ENCODE measurements at places on chromosomes 2 and 18.

DNA sequence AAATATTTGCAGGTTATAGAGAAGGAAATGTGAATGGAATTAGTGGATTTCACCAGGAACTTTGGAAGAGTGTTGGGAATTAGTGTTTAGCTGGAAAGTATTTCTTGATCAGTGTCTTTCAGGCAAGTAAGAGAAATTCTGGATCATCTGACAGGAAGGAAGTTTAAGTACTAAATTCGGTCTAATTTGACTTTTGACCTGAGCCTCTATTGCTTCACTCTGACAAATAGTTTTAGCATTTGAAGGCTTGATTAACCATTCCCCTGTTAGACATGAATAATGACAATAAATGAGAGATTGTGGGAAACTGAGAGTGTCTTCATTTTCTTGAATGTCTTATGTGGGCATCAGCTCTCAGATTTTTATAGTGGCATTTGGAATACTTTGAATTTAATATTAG is 16.0 kb downstream of the CCNT2 start:
- DNase-seq, result no peak

GRCh38 chr2:120465989-120466703 is 120.2 kb downstream of the INHBB start:
- DNase-seq, result no peak

GRCh38 chr2:60947056-60947455 is 65.7 kb downstream of the REL start:
- DNase-seq, result no peak

- DNase-seq, result no peak
Measured at GRCh38 chr2:128630974-128631697, 312.5 kb upstream of the HS6ST1 start.

- DNase-seq, result no peak
Measured at GRCh38 chr2:137693534-137693933, 270.7 kb upstream of the HNMT start.

- no peak for DNase-seq
Measured at GRCh38 chr2:146365041-146365440, 1479.8 kb upstream of the ACVR2A start.

GRCh38 chr2:221501210-221501882 is 70.8 kb downstream of the EPHA4 start:
- DNase-seq, result no peak

GRCh38 chr2:219252570-219252899 is 508 bp upstream of the TUBA4B start:
- DNase-seq, result no peak

DNA sequence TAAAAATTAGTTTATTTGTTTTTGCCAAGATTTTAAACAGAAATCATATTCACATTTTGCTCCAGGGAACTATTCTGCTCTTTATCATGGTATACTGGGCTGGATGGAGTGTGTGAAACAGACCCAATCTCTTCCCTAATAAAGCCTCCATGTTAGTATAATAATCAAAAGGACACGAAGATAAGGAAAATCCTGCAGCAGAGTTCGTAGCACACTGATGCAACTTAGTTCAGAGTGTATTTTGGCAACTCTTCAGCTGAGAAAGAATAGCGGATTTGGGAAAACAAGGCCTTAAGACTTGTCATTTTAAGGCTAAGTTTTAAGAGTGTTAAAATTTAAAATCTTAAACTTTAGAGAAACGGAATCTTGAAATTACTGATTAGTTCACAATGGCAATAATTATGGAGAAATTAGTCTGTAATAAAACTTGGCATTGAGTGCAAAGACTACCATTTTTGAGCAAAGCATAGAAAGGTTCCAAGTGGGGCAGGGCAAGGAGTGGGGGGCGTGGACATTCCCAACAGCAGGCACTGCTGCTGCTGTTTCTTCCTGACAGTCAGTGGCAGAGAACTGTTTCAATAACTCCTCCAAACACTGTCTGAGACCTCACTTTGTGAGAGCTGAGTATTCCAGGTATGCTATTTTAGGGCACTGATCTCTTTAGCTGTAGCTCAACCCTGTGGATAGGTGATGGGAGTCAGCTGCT is 225.0 kb downstream of the HRH4 start:
- no peak for DNase-seq

DNA sequence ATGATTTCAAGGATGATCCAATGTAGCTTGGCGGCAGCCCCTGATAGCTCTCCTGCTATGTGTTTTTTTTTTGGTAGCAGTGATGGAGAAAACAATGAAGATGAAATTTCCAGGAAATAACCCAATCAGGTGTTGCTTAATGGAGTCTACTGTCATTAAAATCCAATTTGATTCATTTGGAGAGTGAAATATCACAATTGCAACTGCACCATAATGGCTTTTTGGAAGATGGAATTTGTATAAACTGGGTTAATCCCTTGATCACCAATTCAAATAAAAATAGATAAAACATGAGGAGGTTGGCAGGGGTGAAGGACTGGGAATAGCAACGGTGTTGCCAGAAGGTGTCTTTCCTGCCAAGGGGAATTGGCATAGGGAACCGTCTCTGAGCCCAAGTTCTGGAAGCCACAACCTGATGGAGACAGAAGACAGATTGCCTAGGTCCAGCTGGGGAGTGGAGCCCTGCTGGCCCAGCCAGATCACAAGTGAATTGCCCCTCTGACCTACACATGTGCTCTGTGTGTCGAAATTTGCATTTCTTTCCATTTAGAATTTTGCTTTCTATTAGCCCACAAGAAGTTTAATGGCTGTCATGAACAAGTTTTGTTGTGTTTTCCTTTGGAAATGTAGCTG is 170.3 kb upstream of the SPRED2 start:
- no peak for DNase-seq

- DNase-seq, result no peak
Measured at GRCh38 chr2:73359915-73360697, 25.5 kb upstream of the ALMS1 start.

- no peak for DNase-seq
Measured at GRCh38 chr2:191693778-191694177, 15.8 kb downstream of the NABP1 start.

GRCh38 chr2:189024901-189025618 is 50.9 kb downstream of the COL3A1 start:
- no peak for DNase-seq

- DNase-seq, result no peak
Measured at GRCh38 chr18:32920796-32921787, 148.3 kb upstream of the KLHL14 start.

- DNase-seq, result no peak
Measured at GRCh38 chr18:22060361-22060760, 109.0 kb upstream of the GATA6 start.

DNA sequence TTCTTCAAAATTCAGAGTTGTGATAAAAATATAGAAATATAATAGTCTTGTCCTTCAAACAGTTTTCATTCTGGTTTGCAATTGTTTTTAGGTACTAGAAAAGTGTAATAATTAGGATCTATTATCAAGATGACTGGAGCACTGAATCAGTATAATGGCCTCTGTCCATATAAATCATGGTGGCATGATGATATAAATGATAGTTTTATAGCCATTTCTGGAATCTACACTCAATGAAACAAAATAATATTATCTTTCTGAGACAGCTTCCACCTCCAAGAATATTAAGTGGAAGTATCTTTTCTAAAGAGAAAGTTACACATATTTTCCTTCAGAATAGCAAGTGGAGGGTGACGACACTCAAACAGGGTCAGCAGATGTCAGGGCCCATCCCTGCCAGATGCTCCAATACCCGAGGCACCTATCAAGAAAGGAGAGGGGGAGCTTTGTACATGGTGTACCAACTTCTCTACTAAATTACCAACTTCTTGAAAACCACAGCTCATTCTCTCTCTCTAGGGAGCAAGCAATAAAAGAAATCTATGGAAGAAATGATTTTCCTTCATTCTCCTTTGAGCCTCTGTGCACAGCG is 882.7 kb upstream of the CHAC2 start:
- DNase-seq, result no peak

DNA sequence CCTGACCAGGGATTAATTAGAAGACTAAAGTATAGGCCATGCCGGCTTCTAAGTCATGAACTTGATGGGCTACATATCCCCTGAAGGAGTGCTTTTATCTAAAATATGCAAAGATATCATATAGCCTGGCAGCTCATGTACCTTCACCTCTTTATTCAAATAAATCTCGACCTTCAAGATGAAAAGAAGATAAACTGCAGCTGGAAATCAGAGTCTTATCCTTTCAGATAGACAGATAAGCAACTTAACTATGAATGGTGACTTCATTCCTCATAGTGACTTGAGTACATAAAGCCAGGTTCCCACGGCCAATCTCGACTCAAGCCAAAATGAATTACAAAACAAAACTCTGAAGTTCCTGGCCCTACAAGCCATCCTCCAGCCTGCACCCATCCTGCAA is 165.3 kb upstream of the KLHL29 start:
- no peak for DNase-seq

DNA sequence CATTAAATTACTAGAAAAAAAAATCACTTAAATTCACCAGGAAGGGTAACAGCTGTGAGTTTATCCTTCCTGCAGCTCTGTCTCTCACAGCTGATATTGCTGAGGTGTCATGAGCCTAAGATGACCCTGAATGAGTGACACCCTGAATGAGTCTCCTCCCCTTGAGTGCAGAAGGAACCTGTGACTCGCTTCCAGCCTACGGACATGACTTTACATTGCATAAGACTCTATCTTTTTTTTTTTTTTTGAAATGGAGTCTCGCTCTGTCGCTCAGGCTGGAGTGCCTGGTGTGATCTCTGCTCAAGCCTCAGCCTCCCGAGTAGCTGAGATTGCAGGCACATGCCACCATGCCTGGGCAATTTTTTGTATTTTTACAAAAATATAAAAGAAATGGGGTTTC is 14.1 kb downstream of the MRO start:
- no peak for DNase-seq

DNA sequence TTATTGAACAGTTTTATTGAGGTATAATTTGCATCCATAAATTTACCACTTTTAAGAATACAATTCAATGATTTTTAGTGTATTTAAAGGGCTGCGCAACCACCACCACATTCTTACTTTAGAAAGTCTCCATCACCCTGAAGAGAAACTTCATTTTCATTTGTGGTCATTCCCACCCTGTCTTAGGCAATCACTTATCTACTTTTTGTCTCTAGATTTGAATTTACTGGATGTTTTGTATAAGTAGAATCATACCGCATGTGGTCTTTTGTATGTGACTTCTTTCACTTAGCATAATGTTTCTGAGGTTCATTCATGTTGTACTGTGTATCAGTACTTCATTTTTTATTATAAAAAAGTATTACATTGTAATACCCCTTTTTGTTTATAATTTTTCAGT is 17.9 kb upstream of the SLC4A10 start:
- no peak for DNase-seq

DNA sequence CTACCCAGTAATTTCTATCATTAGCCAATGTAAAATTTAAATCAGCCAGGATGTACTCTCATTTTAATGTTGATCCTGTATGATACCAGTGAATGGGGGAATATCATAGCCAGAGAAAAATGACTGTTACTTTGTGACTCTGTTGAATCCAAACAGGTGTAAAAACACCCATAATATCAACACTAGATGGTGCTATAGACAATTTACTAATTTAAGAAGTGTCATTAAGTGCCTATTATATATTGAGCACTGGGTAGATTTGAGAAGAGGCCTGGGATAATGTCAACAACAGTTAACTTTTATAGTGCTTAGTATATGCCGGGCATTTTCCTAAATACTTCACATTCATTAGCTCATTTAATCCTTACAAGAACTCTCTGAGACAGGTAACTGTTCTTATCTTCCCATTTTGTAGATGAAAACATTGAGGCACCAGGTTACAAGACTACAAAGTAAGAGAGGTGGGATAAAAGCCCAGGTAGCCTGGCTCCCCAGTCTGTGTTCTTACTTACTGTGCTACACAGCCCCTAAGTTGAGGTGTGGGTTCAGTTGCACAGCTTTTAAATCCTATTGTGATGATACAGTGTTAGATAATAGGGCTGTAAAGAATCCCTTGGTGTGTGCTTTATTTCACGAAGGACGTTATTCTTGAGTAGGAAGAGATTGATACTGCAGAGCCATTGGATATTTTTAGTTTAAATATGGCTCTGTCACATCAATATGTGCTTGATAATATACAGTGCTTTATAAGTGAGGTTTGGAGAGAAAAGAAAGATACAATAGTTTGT is 325.5 kb downstream of the AGPS start:
- no peak for DNase-seq

DNA sequence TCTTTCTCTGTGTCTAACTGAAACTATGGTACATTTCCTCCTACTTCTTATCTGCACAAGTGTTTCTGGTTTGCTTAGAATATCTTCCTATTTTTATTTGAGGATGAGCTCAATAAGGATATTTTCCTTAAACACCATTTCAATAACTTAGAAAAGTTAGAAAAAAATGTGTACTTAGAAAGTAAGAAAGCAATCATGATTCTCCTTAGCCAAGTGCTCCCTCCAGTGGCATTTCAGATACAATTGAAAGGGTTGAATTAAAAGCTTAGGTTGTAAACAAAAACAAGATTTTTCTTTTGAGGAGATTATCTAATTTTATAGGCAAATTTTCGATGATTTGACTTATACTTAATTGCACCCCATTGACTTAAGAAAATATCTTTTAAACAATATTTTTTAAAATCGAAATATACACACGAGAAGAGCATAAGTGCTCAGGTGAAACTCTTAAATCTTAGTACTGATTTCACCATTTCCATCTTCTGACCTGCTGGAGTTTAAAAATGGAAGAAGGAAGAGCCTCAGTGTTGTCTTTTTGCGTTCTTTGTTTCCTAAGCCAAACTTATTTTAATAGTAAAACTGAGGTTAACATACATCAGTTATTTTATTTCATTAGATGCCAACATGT is 26.9 kb downstream of the C18orf63 start:
- no peak for DNase-seq

- no peak for DNase-seq
Measured at GRCh38 chr18:77099485-77100370, 32.9 kb downstream of the MBP start.

DNA sequence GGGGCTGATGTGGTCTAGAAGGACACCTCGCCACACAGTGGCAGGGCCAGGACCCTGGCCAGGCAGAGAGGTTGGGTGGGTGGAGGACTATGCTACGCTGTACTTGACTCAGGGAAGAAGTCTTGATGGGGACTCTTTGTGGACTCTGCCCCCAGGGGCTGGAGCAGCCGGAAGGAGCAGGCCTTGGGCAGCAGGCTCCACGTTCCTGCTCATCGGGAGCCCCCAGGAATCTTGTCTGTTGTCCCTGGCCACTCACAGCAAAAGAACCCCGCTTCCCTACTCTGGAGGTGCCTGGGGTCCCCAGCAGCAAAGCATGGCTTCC is 79.0 kb downstream of the POLR1A start:
- no peak for DNase-seq

DNA sequence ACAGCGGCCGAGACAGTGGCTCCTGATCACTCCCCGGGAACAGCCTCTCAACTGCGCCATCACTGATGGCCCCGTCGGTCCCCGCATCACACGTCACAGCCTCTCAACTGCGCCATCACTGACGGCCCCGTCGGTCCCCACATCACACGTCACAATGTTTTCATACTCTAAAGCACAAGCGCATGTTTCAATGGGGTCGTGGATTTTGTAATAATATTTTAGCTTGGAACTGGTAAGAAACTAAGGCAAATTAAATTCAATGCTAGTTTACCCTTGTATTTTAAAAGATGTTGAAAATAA is 44.2 kb upstream of the CTDP1 start:
- DNase-seq, result no peak

GRCh38 chr18:43350176-43350575 is 72.9 kb upstream of the SYT4 start:
- DNase-seq, result no peak

All from activated effector memory CD4-positive, alpha-beta T cell treated with Interleukin-2 at 50 U/mL for 16 hours (primary cell).